ENCODE measurements at places on chromosomes 11 and 22.

DNA sequence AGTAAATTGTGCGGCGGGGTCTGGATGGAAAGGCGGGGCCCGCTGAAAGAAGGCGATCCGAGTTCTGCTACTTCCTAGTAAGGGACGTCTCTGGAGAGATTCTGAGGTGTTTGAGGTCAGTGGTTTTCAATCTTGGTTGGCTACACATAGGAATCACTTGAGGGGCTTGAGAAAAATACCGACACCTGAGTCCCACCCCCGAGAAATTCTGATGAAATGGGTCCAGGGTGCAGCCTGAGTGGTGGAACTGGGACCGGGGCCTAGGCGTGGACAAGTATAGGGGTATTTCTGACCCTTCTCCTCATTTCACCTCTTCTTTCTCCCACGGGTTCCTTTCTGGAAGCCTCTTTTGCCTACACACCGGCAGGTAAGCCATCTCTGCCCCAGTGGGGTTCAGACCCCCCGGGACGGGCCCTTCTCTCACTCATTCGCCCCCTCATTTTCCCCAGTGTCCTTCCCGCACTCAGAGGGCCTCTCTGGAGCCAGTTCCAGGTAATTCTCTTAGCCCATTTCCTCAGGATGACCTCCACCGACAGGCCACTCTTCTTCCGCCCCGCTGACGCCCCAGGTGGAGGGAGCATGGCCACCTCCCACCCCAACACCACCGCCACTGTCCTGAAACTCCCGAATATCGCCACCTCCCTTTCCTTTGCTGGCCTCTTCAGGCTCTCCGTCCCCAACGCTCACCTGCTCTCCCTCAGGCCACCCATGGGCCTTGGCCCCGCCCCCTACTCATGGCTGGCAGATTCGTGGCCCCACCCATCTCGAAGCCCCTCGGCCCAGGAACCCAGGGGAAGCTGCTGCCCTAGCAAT, 11.8 kb downstream of the ROBO3 start:
- no peak for DNase-seq

GRCh38 chr11:112612250-112612849, 348.9 kb upstream of the NCAM1 start:
- DNase-seq = no peak

DNA sequence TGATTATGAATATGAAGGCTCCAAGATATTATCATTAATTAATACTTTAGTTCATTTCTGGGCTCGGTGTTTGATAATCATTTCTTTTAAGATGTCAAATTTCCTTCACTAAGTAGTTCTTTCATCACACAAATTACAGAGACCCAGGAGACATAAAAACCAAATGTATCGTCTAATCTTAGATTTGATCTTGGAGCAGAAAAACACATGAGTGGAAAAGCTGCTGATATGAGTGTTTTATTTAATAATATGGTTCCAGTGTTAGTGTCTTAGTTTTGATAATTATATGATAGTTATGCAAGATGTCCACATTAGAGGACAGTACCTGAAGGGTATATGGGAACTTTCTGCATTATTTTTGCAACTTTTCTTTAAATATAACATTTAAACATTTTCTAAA, 494.5 kb upstream of the RAG2 start:
- no peak for DNase-seq

- peak; percentile 17 for DNase-seq
These were observed 80.1 kb downstream of the EMSY start for GRCh38 chr11:76524919-76525318.

GRCh38 chr11:29272019-29272654, 744.7 kb downstream of the KCNA4 start:
- no peak for DNase-seq

DNA sequence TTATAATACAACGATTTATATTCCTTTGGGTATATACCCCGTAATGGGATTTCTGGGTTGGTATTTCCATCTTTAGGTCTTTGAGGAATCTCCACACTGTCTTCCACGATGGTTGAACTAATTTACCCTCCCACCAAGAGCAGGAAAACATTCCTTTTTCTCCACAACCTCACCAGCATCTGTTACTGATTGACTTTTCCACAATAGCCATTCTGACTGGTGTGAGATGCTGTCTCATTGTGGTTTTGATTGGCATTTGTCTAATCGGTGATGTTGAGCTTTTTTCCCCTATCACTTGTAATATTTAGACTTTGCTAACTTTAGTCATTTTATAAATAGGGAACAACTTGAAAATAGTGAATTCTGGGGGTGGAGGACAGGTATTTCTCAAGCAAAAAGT, 58.1 kb downstream of the PPFIA1 start:
- DNase-seq = no peak

- no peak for DNase-seq
These were observed 31.3 kb upstream of the TCF20 start for GRCh38 chr22:42301742-42302102.

GRCh38 chr11:113457784-113458183, 17.4 kb downstream of the DRD2 start:
- DNase-seq = no peak

- no peak for DNase-seq
These were observed 3.2 kb downstream of the DGAT2 start for GRCh38 chr11:75771646-75772410.

DNA sequence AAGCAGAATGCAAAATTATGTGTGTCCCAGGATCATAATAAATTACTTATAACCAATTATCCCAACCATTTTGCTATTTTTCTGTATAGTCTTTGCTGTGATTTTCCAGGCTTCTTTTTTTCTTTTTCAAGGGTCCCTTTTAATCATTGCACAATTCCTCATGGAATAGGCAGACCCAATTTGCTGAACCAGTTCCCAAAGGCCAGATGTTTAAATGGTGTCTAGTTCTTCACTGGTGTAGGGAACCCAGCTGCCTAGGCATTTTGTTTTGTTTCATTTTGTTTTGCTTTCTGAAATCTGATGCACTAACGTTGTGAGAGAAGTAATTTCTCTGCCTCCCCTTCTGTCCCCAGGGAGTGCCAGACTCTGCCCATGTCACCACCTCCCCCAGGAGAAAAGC, 60.4 kb downstream of the CHST1 start:
- DNase-seq = no peak

DNA sequence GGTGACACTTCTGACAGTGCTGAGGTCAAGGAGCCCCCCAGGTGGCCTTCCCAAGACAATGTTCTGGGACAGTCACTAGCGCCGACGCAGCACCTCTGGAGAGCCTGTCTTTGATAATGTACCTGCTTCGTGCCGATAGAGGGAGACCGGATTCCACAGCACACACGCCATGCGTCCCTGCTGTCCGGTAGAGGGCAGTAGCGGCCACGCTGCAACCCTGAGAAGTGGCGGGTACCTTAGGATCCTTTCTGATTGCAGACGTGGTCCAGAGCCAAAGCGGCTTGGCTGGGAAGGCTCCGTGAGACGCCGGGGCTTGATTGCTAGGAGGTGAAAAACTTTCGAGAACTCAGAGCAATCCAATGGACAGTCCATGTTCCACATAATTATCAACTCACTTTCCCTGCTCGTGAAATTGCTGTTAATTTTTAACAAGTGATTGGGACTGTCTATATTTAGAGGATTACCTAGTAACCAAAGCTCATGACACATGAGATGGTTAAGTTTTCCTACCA, 11.4 kb upstream of the BARX2 start:
- peak; percentile 78 for DNase-seq

- peak; percentile 21 for DNase-seq
These were observed 99.5 kb downstream of the ZNF280B start for GRCh38 chr22:22408731-22409696.

DNA sequence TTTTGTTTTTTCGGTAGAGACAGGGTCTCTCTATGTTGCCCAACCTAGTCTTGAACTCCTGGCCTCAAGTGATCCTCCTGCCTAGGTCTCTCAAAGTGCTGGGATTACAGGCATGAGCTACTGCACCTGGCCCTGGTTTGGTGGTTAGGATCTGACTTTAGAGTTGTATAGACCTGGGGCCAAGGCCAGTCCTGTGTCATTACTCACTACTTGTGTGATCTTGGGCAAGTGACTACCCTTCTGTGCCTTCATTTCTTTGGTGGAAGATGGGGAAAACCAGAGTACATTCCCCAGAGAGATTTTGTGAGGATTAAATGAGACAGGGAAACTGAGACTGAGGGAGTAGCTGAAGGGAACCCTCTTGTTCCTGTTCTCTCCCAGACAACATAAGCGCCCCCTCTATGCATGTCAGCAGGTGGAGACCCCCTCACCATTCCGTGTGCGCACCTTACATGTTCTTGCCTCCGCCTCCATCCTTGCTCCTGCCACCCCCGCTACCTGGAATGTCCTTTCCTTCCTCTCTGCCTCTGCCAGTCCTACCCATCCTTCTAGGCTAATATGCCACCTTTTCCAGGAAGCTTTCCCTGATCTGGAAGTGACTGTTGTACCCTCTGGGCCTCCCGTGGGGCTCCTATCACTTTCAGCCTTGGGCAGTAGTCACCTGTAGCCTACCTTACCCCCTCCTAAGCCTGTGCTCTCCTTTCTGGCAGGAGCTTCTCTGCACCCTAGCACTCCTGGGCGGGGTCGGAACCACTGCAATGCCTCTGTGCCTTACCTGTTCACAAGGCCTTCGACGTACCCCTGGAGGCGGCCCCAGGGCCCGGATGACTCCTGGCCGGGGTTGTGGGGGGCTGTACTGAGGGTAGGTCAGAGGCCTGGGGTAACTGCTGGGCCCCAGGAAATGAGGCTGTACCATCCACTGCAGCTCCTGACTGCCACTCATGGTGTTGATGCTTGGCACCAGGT, 3.9 kb downstream of the FOSL1 start:
- no peak for DNase-seq

- no peak for DNase-seq
These were observed 23.0 kb downstream of the EHF start for GRCh38 chr11:34643846-34644245.

DNA sequence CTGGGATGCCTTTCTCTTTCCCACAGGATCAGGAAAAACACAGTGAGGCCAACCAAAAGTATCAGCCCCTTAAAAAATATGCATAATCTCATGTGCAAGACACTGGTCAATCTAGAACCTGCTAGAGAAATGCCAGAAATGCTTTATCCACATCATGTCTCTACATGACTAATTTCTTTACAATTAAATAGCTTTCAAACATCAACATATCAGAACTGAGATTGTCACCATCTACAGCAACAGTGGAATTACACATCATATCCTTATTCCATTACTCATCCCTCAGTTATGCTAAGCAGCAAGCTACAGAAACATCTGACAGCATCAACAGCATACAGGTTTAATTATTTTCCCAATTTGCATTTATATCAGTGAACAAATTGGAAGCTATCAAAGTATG, 78.8 kb downstream of the DDIAS start:
- no peak for DNase-seq

GRCh38 chr11:109196016-109196415, 226.0 kb upstream of the C11orf87 start:
- DNase-seq = no peak

DNA sequence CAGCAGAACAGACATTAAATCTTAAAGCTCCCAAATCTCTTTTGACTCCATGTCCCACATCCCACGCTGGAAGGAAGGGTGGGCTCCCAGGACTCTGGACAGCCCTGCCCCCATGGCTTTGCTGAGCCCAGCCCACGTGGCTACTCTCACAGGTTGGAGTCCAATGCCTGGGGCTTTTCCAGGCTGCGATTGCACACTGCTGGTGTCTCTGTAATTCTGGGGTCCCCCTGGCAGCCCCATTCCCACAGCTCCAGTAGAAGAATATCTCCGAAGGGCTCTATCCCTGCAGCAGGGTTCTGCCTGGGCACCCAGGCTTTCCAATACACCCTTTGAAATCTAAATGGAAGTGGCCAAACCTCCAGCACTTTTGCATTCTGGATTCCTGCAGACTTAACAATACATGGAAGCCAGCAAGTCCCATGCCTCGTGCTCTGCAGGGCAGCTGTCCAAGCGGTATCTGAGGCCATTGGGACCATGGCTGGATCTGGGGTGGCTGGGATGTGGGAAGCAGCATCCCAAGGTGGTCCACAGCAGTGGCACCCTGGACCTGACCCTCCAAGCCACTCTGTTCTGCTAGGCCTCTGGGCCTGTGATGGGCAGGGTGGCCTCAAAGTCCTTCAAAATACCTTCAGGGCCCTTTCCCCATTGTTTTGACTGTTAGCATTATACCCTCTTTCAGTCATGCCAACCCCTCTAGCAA, 47.9 kb upstream of the TH start:
- DNase-seq = no peak

GRCh38 chr11:119482521-119483011, 59.6 kb upstream of the THY1 start:
- DNase-seq = no peak

DNA sequence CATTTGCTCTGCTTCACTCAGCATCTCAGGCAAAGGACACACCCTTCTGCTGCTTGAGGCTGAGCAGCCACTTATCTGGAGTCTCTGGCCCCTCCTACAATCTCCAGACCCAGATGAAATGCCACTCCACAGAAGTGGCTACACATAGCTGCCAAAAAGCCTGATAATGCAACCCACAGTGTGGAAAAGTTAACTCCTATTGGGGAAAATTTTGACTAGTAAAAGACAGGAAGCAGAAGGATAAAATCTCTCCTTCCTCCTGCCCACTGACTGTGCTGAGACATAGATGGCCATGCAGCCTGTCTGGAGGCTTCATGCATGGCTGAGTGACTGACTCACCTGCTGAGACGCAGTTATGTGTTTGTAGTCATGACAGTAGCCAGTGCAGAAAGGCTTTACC, 92.3 kb upstream of the TEAD1 start:
- DNase-seq = no peak

DNA sequence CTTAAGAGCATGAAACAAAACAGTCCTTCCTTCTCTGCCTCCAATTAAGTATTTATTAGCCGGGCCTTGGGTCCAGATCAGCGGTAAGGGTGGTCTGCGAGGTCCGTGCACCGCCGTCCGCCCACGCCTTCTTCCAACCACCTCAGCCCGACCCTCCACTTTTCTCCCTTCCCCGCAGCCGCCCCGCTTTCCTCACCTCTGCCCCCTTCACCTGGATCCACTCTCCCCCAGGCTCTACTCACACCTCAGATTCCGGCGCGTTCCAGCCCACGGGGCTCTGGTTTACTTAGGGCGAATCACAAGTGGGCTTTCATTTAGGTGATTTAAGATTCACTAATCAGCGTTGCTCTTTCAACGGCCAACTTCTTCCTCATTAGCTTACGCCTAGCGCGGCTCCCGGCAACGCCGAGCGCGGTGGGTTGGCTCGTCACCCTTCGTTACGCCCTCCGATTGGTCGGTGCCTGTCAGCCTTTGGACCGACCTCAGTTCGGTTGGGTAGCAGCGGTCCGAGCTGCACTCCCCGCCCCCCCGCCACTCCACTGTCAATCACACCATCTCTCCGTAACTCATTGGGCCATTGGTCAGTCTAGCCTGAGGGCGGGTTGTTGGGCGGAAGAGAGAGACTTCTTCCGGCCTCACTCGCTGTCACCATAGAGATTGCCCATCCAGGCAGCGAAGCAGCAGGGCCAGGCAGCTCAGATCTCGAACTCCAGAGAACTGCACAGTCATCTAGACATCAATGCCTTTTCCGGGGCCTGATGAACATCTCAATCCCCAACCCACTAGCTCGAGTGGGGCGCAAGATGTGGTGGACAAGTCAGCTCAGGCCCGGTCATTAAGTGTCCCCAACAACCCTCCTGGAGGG, at the start of gene TMEM218:
Gene TMEM218, minus strand, starts transcription at position 284 of the 865 bp plus-strand sequence. CDS start 9,385 bp downstream, outside the sequence.
- peak; percentile 99 for DNase-seq

- DNase-seq = peak; percentile 67
These were observed 5.7 kb upstream of the INTS4 start for GRCh38 chr11:78000193-78000592.

- DNase-seq = no peak
These were observed 10.5 kb upstream of the MUC2 start for GRCh38 chr11:1064167-1064566.

- DNase-seq = no peak
These were observed 12.5 kb downstream of the PLET1 start for GRCh38 chr11:112248201-112248600.

Measured in erythroblast (primary cell).